ENCODE measurements at places on chromosomes 12 and 14. TPM values are rescaled to one million over a fixed set of nuclear protein-coding genes. Genes with fewer than 3 reads are reported as not detected.

GRCh38 chr12:2382370-2383155 lies 329.8 kb downstream of the CACNA1C start:
- DNase-seq: no peak

The DDX47 gene
- total RNA-seq: 45.1 TPM

DNA sequence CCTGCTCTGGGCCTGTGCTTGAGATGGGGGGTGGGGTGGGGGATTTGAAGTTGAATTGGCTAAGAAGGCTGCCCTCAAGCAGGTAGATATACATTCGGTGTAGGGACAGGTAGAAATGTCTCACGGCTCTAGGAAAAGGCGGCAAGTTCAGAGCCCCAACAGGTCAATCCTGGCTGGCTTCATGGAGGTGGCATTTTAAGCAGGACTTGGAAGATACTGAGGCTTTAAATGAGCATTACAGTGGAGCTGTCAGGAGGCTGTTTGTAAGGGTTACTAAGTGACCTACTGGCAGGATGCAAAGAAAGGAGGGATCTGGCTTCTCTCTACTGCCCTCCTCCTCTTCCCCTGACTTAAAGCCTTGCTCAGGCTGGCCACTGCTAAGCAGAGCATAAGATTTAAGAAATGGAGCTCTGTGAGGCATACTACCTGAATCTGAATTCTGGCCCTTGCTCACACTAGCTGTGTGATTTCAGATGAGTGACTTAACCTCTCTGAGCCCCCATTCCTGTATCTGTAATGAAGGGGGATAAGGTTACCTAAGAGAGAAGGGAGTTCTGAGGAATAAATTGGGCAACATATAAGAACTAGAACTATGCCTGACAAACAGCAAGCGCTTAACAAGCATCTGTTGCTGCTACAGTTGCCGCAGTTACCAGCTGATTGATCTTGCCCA lies 61.6 kb downstream of the SLC24A4 start:
- no peak for DNase-seq

The EML5 gene
- 0.13 TPM for total RNA-seq

- peak; percentile 23 for DNase-seq
Observed at GRCh38 chr14:71103662-71104484, 196.6 kb downstream of the PCNX1 start.

GRCh38 chr14:65160091-65160490 lies 57.8 kb upstream of the MAX start:
- DNase-seq: no peak

GRCh38 chr12:123951467-123951866 lies 21.2 kb downstream of the CCDC92 start:
- DNase-seq: no peak

GRCh38 chr12:10557766-10558165 lies 52.1 kb downstream of the EIF2S3B start:
- DNase-seq: no peak

DNA sequence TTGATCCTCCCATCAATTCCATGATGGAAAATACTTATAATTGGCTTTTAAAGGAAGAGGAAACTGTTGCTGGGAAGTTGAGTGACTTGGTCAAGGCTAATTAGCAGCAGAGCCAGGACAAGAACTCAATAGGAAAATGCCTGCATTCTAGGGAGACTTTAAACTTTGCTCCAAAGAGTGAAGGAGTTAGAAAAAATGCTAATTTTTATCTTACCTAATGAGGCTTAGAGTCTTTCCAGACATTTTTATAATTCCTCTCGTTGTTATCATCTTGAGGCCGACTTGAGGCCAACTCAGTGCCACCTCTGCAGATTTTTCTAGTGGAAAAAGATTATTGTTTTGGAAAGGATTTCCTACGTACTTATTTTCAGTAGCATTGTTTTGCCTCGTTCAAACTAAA lies 344.6 kb downstream of the ETNK1 start:
- no peak for DNase-seq

DNA sequence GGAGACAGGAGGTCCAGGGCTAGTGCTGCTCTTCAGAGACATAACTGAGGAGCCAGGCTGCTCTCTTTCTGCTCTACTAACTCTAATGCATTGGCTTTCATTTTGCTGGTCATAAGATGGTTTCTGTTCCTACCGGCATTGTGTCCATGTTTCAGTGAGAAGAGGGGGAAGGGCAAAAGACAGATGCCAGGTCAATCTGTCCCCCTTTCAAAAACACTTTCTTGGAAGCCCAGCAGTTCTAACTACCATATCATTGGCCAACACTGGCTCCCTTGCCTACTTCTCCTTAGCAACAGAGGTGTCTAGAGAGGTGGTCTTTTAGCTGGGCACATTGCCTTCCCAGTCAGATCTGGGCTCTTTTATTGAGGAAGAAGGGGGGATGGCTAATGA lies 63.9 kb downstream of the TGFB3 start:
- DNase-seq: no peak

The MUCL1 gene
- total RNA-seq: 15.4 TPM

DNA sequence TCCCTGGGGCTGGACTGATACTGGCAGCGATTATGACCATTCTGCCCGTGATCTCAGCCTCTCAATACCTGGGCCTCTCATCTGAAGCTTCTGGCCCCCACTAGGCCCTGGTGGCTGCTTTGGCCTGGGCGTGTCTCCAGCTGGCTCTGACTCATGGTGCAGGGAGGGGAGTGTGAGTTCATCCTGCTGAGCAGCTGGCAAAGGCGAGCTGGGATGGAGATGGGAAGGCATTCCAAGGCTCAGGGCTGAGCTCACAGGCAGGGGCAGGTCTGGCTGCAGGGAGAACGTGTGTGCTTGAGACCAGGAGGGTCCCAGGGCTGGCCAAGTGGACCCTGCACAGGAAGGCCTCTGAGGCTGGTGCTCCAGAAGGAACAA lies 221.8 kb downstream of the TMEM121 start:
- no peak for DNase-seq

DNA sequence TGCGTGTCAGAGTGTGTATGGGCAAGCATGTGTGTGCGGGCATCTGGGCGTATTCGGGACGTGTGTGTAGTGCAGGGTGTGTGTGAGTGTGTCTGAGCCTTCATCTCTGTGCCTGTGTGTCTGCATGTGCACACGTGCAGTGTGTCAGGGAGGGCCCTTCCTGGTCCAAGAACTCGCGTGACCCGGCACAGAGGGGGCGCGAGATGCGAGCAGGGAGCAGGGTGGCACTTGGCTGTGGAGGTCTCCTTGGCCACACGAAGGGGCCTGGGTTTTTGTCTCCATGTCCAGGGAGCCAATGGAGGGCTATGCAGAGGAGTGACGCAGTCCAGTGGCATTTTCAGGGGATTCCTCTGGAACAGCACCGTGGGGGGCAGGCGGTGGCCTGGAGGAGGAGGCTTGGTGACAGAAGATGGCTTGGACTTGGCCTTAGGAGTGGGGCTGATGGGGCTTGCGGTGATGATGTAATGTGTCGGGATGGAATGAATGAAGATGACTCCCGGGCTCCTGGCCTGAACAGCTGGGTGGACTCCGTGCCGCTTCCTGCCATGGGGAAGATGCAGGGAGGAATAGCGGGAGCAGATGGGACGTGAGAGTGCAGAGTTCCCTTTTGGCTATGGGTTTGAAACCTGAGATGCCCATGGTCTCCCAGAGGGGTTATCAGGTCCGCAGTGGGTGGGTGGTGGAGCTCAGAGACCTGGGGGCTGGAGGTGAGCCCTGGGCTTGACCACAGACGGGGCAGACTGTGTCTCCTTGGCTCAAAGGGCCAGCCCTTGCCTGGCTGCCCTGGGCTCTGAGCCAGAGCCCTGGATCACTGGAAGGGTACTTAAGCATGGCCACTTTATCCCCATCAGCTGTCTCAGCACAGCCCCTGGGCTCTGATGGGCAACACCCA lies 208.3 kb downstream of the PHETA1 start:
- DNase-seq: no peak

DNA sequence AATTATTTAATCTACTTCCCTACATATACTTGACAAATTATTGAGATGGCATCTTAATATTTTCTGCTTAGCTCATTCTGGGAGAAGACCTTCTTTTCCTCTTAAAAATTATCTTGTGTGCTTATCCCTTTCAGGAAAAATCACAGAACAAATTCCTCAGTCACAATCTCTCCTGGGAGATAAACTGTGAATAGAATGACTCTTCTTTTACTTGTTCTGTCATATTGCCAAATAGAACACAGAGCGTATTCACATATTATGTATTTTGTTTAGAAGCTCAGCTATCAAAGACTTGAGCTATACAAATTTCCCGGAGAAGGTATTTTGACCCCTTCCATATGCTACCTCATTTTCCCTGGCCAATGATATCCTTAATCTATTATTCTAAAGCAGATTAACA lies 146.7 kb downstream of the TMEM117 start:
- DNase-seq: no peak

The ARHGEF25 gene
- 20.0 TPM for total RNA-seq

The ERBB3 gene
- total RNA-seq: 4.2 TPM

GRCh38 chr14:85415015-85415712 lies 114.8 kb upstream of the FLRT2 start:
- no peak for DNase-seq

DNA sequence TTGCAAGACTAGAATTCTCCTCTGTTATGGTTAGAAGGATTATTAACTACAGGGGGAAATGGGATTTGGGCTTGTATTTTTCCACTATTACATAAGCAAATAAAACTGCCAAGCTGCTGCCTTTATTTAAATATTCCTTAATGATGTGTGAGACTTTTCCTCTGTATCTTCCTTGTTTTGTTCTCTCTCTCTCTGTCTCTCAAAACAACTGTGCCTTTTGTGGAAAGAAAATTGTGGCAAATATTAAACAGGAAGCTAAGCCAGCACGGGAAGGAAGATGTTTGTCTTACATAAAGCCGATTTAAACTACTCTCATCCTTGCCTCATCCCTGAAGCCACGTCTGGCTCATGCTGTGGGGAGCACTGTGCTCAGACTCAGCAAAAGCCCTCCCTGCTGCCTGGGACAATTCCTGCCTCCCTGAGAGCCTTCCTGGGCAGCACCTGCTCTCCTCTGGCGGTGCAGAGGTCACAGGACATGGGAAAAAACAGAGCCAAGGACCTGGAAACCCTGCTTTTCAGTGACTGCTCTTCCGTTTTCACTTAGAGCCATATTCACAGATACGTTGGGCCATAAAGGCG lies 237.2 kb downstream of the SLC15A4 start:
- no peak for DNase-seq

DNA sequence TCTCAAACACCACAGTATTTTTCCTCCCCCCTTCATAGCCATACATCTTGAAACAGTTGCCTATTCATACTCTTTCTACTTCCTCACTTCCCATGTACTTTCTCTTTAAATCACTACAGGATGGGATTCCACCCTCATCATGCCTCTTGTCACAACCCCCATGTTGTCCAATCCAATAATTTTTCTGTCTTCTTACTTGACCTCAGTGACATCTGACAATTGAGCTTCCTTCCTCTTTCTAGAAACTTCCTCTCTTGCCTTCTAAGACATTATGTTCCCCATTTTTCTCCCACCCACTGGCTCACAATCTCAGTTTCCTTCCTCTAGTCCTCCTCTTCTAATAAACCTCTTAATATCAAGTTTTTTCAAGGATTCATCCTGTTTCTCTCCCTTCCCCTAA lies 5.3 kb downstream of the C2CD5 start:
- no peak for DNase-seq

DNA sequence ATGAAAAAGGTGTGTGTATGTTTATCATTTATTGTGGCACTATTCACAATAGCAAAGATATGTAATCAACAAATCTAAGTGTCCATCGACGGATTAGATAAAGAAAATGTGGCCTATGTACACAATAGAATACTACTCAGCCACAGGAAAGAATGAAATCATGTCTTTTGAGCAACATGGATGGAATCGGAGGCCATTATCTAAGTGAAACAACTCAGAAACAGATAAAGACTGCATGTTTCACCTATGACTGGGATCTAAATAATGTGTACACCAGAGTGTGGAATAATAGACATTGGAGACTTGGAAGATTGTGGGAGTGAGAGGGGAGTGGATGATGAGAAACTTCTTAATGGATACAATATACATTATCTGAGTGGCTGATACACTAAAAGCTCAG lies 44.0 kb downstream of the CCER1 start:
- DNase-seq: no peak

DNA sequence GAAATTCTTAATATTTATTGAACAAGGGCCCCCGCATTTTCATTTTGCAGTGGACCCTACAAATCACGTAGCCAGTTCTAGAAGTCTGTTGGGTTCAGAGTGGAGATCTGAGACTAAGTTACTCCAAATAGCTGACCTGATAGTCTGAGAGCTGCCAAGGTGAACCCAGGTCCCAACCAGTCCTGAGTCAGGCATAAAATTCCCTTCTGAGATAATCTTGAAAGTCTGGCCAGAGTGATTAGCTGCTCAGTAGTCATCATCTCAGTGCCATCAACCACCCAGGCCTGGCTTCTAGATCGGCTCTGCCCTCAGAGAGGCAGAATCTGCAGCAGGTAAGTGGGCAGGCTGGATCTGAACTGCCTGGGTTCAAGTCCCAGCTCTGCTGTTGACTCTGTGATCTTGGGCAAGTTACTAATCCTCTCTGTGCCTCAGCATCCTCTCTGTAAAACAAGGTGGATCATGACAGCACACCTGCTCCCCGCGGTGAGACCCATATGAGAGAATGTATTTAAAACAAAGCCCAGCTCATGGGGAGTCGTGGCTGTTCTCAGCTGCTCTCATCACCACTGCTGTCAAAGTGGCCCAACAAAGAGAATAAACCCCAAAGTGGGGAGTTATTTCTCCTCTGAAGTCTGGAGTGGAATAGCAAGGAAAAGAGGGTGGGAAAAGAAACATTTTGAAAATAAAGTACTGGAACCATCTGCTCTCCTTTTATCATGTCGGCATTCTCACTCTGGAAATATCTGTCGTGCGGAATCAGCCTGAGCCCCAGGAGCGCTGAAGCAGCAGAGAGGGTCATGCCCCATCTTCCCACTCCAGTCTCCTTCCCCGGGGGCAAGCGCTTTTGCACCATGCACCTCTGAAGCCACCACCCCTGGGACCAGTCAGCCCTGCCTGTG lies 193.3 kb downstream of the DPF3 start:
- DNase-seq: no peak

The DBX2 gene
- not detected for total RNA-seq

DNA sequence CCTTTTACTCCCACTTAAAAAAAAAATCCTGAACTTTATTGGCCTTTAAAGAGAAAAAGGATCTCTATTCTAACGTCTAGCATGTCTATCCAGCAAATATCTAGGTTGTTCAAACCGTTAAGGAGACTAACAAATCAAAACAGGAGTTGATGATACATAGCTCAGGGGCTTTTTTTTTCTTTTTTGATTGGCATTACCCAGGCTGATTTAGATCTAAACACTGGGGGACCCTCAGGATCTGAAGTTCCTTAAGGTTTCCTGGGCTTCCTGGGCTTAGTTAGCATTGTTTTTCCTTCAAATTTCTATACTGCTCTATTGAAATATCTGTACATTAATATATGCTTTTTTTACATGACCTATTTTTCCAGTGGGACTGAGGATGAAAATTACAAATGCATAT lies 42.3 kb downstream of the EFCAB11 start:
- DNase-seq: no peak

Measured in endothelial cell (in vitro differentiated cells).